Prostate gland (tissue), 2 donors: ENCODE measurements at places on chromosomes 11 and 22. TPM values are rescaled to one million over a fixed set of nuclear protein-coding genes. Genes with fewer than 3 reads are reported as not detected.

DNA sequence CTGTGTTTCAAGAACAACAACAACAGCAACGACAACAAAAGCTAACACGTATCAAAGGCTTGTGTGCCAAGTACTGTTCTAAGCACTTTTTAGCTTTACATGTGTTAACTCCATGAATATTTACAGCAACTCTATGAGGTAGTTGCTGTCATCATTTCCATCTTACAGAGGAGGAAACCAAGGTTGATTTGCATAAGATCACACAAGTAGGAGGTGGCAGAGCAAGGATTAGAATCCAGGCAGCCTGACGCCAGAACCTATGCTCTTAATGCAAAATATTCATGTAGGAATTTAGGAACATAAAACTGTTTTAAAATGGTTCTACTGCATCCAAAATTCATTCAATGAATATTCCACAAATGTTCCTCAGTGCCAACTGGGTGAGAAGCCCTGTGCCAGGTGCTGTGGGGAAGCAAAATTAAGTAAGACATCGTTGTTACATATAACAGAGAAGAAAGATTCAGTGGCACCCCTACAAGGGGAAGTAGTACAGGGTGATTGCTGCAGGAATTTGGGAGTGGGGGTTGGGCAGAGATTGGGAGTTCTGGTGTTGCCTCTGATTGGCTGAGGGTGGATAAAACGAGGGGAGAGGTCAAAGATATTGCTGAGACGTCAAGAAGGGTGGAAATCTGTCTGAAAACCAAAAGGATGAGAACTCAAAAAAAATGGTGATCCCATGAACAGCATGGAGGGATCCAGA, 86.1 kb upstream of the ARHGAP20 start:
- H3K27ac ChIP-seq: no peak overlapping the region
- H3K27me3 ChIP-seq: no peaks in the 10 kb centered on the region
- no peak for DNase-seq

GRCh38 chr11:100878474-100878873, 191.4 kb downstream of the ARHGAP42 start:
- H3K4me1 ChIP-seq: no peaks in the 10 kb centered on the region
- DNase-seq: no peak
- H3K4me3 ChIP-seq: no peak overlapping the region
- no peaks in the 10 kb centered on the region for H3K36me3 ChIP-seq
- H3K27ac ChIP-seq: no peak overlapping the region

GRCh38 chr11:58844361-58845005, at the start of gene GLYATL2:
Gene GLYATL2, minus strand, starts transcription at chr11:58844704. Its CDS starts 5,092 bp downstream, at chr11:58839612.
- no peaks in the 10 kb centered on the region for H3K27me3 ChIP-seq
- no peak within 1 kb of the TSS for H3K27ac ChIP-seq

DNA sequence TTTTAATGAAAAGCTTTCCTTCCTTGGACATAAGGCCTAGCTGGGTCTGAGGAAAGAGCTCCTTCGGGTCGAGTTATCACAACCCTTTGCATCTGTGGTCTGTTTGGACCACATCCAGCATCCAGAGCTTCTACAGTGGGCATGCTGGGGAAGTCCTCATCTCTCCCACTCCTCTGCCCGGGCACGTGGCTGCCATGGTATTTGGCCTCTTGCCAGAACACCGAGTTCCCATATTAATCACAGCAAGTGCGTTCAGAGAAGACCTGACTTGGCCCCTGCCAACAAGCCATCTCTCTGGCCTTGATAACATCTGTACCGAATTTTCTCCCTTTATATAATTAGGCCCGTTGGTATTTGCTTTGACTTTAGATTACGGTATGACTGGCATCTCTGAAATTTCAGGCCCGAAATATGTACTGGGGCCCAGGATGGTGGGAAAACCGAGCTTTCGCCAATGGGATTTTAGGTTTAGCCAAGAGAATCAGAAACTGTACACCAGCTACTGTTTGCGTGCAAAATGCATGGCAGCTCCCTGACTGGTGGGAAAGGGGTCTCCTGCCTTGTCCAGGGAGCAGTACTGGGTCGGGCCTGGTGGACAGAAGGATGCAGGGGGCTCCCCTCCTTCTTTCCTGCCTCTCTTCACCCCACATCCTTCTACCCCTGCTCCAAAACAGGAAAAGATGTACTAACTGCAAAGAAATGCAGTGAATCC, 90.0 kb downstream of the MICAL2 start:
- peak; percentile 63 for DNase-seq
- peak overlapping the region; percentile 39 for H3K27ac ChIP-seq
- H3K36me3 ChIP-seq: no peaks in the 10 kb centered on the region
- no peaks in the 10 kb centered on the region for H3K27me3 ChIP-seq

DNA sequence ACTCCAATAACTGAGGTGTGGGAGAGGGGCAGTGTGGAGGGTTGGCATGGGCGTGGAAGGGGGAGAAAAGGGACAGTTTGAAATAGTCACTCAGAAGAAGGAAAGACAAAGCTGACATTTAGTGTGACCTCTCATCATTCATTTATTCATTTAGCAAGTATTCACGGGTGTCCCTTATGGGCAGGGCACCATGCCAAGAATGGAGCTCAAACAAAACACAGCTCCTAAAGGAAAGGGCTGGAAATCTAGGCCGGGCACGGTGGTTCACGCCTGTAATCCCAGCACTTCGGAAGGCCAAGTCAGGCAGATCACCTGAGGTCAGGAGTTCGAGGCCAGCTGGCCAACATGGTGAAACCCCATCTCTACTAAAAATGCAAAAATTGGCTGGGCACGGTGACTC, 19.4 kb upstream of the DGKZ start:
- no peaks in the 10 kb centered on the region for H3K27me3 ChIP-seq
- H3K4me1 ChIP-seq: no peaks in the 10 kb centered on the region
- no peak for DNase-seq
- no peak overlapping the region for H3K27ac ChIP-seq

GRCh38 chr11:105641433-105641832, 31.6 kb downstream of the GRIA4 start:
- no peak for DNase-seq
- H3K4me3 ChIP-seq: no peak overlapping the region
- no peak overlapping the region for H3K27ac ChIP-seq
- no peaks in the 10 kb centered on the region for H3K36me3 ChIP-seq
- no peaks in the 10 kb centered on the region for H3K4me1 ChIP-seq

DNA sequence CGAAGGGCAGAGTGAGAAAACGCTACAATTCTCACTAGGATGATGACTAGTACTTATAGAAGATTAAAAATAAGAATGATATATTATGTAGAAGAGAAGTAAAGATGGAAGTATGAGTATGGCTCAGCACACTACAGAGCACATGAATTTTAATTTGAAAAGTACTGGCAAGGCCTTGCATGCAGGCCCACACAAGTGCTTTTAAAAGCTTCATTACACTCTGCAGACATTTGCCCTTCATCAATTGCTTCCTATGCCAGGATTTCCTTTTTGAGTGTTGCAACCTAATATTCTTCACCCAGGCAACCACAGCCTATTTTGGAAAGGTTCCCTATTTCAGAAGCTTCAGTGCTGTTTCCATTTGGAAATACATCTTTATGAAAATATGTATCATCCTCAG, 81.1 kb downstream of the LARGE2 start:
- no peaks in the 10 kb centered on the region for H3K27me3 ChIP-seq
- no peaks in the 10 kb centered on the region for H3K36me3 ChIP-seq
- H3K4me1 ChIP-seq: no peaks in the 10 kb centered on the region
- no peak for DNase-seq

- H3K27me3 ChIP-seq: no peaks in the 10 kb centered on the region
- DNase-seq: no peak
- no peaks in the 10 kb centered on the region for H3K36me3 ChIP-seq
Measured at GRCh38 chr11:17930544-17931125, 82.2 kb downstream of the SERGEF start.

SCN4B gene
- 5.6 TPM for total RNA-seq

HPS5 gene
- 20.5 TPM for total RNA-seq

OR56A1 gene
- not detected for total RNA-seq

IGLL1 gene
- total RNA-seq: 0.85 TPM
